NCI-H1694 treated with DMSO at 0.1 percent for 48 hours (cell line): ENCODE measurements at places on chromosomes 3 and 15.

GRCh38 chr15:36544518-36545466 lies 34.6 kb upstream of the CDIN1 start:
- no peak for DNase-seq

- DNase-seq = no peak
Measured at GRCh38 chr3:187852842-187853730, 107.8 kb upstream of the BCL6 start.

DNA sequence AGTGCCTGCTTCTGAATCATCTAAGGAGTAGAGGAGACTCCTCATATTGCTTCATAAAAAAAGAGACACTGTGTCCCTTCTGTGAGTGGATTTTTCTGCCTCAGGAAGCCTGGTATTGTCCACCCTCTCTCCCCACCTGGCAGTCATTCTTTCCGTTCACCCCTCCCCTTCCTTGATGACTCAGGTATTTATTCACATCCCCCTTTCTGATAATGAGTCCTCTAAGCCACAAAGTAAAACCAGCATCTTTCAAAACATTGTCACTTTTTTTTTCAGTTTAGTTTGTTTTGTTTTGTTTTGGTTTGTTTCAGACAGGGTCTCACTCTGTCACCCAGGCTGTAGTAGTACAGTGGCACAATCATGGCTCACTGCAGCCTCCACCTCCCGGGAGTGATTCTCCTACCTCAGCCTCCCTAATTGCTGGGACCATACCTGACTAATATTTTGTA lies 65.2 kb upstream of the UBE2E1 start:
- DNase-seq = no peak

DNA sequence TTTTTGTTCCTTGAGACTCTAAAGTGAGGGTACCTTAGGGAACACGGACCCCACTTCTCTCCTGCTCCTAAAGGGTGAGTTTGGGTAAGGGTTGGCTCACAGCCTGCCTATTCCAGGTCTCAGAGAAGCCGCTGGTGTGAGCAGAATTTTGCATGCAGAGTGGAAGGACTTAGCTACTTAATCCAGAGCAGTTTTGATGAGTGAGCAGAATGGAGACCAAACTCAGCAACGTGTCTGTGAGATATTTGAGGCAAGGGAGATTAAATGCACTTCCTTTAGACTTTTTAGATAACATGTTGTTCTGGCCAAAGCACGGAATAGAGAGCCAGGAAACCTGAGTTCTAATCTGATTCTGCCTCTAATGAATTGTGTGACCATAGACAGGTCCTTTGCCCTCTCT lies 5.1 kb downstream of the SLC24A1 start:
- no peak for DNase-seq

GRCh38 chr15:90104551-90104950 lies 2.3 kb upstream of the IDH2 start:
- no peak for DNase-seq

DNA sequence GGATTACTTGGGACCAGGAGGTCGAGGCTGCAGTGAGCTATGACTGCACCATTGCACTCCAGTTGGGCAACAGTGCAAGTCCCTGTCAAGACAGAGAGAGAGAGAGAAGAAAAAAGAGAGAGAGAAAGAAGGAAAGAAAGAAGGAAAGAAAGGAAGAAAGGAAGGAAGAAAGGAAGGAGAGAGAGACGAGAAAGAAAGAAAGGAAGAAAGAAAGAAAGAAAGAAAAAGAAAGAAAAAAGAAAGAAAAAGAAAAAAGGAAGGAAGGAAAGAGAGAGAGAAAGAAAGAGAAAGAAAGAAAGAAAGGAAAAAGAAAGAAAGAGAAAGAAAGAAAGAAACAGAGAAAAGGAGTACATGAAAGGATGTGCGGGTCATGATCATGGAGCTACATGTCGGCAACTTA lies 80.2 kb downstream of the ATP13A4 start:
- DNase-seq = no peak

DNA sequence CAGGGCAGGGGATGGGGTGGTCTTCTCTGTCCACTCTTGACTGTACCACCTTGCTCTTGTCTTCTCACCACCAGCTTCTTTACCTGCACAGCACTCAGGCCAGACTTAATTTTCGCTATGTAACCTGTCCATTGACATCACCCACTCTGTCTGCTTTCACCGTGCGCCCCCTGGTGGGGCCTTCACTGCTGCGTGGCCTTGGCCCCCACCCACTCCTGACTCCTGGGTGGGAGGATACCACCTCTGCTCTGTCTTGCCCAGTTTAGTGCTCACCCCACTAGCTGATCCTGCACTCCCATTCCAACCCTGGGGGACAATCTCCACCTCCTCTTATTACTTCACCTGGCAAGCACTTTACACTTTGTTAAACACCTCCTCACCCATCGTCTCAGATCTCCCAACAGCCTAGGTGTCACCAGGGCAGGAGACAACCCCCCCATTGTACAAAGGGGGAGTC lies 17.7 kb downstream of the PTH1R start:
- DNase-seq = no peak

GRCh38 chr3:134625462-134625861 lies 25.4 kb downstream of the KY start:
- no peak for DNase-seq

GRCh38 chr15:25805031-25805430 lies 58.1 kb downstream of the ATP10A start:
- no peak for DNase-seq

- no peak for DNase-seq
Measured at GRCh38 chr3:151798466-151798865, 15.4 kb upstream of the AADAC start.

DNA sequence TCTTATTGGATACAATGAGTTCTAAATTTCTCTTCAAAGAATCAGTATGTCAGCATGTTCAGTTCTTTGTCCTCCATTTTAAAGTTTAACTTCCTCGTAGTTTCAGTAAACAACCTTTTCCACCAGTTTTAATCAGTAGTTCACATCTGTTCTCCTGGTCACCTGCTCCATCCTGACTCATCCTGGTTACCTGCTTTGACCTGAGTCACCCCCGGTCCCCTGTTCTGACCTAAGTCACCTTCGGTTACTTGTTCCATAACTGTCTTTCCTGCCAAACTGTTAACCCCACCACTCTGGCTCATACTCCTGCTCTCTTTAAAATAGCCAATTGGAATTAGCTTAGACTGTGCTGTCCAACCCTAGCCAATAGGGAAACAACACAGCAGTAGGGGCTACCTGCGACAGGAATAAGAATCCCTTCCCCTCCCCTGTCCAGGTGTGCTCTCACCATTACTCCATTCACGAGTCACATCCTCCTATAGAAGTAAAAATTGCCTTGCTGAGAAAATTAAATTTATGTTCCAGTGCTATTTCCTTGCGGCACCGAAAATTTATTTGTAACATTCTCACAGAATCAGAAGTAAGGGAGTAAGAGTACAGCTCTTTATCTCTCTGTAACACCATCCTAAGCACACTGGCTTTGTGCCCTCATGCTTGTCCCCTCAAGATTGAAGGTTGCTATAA lies 23.8 kb downstream of the TRANK1 start:
- DNase-seq = no peak

DNA sequence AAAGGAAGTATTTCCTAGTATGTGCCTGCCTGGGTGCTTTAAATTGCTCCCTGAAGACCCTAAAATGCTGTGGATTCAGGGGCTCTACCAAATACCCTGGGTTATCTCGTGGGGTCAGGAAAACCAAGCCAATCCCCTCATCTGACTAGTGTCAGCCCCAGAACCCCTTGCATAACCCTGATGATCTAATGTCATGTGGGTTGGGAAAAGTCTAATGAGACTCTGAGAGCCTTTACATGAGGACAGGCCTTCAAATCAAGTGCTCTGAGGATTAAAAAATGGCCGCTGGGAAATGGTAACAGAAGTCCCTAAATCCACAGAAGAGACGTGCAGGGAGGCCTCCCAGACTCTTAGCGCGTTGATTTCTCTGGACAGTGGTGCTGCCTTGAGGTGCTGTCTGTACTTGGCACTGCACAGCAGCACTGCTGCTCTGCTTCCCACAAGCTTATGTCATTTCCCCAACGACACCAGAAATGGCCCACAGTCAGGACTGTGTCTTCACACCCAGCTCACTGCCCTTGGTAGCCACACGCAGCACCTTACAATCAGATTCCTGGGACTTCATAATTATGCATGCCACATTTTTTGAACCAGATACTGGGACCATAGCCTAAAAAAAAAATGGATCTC lies 16.6 kb downstream of the EIF4E3 start:
- no peak for DNase-seq

DNA sequence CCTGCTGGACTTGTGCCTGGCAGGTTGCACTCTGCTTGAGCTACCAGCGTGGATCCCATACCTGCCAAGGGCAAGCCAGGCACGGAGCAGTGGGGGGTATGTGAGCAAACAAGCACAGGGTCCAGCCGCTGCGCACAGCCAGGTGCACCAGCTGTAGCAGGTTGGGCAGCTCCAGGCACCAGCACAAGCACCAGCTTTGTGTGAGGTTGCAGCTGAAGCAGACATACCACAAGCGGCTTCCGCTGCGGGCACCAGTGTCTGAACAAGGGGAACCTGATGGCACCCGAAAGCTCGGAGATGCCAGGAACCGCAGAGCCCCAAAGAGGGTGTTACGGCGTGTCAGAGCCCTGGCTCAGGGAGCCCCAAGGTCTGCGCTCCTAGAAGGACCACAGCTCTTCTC lies 472.7 kb upstream of the ARL6 start:
- DNase-seq = no peak

GRCh38 chr15:57892181-57892580 lies 173.3 kb downstream of the ALDH1A2 start:
- no peak for DNase-seq

DNA sequence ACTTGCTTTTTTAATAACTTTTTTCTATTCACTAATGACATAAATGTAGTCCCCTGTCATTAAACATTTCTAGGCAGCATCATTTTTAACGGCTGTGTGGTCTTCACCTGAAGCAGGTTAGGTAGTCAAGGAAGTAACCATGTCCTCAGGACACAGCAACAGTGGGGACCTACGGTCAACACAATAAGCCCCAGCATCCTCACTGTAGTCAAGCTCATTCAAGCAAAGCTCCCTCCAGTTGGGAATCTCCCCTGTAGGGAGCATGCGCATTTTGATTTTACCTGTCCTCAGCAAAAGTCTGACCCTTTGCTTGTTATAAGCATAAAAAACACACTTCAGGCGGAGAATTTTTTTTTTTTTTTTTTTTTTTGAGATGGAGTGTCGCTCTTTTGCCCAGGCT lies 151.4 kb downstream of the SHQ1 start:
- DNase-seq = no peak

DNA sequence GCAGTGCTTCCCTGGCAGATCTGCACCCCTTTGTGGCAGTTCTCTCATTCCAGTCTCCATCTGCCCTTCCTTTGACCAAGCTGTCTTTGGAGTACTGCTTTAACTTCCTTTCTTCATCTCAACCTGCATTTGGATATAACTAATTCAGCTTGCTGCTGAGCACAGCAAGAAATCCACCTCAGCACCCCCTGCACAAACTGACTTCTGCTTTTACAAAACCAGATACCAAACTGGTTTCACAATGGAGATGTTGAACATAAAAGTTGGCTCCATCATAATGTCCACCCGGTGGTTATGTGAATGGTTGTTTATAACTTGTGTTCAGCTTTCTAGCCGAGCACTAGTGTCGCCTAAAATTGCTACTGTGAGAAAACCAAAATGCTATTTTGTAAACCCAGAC lies 341.1 kb upstream of the SEMA6D start:
- DNase-seq = no peak

GRCh38 chr3:130849091-130849552 lies 44.8 kb upstream of the ATP2C1 start:
- no peak for DNase-seq

DNA sequence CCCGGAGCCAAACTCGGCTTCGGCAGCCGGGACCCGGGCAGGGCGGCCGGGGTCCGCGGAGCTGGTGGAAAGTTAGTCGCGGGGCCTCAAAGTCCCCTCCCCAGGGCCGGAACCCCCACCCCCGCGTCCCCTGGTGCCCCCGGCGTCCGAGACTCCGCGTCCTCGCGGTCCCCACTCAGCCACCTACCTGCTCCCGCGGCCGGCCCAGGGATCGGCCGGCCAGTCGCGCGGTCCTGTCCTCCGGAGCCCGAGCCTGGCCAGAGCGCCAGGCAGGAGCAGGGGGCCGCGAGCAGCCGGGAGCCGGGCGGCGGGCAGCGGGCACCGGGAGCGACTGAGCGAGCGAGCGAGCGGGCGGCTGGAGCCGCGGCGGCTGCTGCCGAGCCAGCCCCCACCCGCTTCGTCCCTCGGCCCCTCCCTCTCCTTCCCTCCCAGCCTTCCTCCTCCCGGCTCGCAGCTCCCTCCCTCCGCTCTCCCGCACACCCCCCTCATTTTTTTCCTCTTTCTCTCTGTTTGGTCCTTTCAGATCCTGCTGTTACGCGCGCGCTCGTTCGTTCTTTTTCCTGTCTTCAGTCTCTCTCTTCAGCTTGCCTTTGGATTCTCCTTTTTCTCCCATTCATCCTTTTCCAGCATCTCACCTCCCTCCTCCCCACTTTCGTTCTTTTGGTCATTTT lies at the start of gene MEGF11:
Gene MEGF11, minus strand, starts transcription at position 333 of the 671 bp plus-strand sequence. CDS start 125,347 bp downstream, outside the sequence.
- DNase-seq = peak; percentile 16

DNA sequence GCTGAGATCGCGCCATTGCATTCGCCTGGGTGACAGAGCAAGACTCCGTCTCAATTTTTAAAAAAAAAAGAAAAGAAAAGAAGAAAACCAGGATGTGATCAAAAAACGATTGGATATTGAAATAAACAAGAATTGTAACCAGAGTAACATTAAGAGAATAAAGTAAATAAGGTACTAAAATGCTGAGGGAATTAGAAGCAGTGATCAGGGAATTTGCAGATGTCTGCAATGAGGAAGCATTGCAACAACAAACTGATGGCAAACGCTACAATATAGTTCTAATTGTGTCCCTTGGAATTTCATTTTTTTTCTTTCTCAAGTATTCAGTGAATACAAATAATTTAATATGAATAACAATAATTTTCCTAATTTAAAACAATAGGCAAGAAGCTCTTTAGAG lies 1077.5 kb downstream of the TBL1XR1 start:
- DNase-seq = no peak

- no peak for DNase-seq
Measured at GRCh38 chr3:53196575-53197407, 35.8 kb downstream of the PRKCD start.

GRCh38 chr3:132537297-132537696 lies 59.8 kb upstream of the ACKR4 start:
- DNase-seq = no peak

DNA sequence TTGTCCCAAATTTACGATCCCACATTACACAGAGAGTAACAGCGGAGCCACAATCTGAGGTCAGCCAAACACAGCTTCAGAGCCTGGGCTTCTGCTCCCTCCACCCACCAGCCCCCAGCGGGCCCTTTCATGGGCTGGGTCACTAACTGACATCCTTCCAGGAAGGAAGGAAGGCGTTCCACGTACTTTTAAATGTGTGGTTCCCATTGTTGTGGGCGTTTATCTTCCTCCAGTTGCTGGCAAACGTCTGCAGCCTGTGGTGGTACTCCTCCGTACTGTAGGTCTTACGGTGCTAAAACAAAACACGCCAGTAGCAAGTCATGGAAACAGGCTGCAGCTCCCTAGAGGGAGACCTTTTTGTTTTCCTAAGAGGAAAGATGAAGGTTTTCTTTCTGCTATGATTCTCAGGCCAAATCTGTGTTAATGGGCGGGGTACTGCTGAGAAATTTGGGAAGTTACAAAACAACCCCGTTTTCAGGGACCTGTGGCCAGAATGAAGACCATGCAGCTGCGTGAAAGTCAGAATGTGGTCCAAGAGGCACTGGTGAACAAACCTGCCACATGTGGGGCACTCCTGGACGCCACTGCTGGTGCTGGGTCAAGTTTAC lies 7.6 kb downstream of the CTSH start:
- DNase-seq = no peak
